ENCODE measurements at places on chromosomes 7 and 10.

DNA sequence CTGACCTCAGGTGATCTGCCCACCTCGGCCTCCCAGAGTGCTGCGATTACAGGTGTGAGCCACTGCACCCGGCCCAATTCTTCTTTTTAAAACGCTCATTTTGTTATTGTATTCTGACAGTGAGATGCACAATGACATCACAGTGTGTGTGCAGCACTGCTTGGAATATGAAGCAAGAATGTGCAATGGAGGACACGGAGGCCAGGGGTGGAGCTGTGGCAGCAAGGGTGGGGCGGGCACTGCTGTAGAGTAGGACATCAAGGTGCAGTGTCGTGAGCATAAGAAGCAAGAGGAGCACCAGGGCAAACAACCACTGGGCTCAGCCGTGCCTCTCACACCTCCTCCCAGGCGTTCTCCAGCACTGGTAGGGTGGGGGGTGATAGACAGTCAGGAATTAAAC lies 26.8 kb upstream of the GRID1 start:
- no peak for DNase-seq

DNA sequence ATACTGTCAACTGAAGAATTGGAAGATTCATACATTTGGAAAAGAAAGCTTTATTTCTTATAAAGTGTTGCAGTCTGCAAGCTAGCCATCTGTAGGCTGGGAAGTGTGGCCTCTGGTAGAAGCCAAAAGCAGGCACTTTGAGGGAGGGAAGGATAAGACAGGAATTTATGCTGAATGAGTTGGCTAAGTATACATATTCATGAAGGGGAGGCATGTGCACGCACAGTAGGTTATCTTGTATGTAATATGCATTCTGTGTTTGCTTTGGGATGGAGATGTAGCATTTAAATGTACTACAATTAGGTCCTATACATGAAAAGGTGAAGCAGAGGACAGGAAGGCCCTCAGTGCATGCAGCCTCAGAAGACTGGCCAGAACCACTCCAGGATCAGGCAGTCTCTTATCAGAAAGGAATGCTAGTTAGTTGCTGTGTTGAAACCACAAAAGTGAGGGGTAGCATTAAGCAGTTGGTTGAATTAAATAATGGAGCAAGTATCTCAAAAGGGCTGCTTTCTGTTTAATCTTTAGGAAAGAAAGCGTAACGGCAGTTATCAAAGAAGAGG lies 40.9 kb downstream of the MYO3A start:
- no peak for DNase-seq

- no peak for DNase-seq
These were observed 173.5 kb downstream of the CUX1 start for GRCh38 chr7:101990811-101991418.

GRCh38 chr10:95559896-95560277 lies 1.3 kb downstream of the SORBS1 start:
- DNase-seq = no peak

GRCh38 chr7:41592794-41593193 lies 110.1 kb downstream of the INHBA start:
- no peak for DNase-seq

DNA sequence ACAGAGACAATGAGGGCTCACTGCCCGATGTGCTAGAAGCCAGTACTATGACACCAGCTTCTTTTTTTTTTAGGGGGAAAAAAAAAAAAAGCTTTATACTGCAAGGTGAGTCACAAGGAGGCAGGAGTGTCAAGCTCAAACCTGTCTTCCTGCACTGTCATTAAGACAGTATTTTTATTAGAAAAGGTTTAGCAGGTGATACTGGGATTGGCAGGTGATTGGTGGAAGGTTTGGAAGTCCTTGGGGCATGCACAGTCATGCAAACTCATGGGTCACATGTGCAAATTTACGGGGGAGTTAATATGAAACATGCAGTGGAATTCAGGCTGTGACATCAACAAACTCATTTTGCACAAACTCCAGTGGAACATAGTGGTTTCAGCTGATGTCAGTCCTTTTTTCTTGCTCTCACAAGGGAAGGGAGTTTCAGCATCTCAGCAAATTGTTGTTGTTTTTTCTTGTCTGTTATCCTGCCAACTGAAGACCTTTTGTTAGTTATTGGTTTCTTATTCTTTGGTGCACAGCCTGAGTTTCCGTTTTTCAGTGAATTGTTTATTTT lies 530.6 kb downstream of the ANKRD7 start:
- DNase-seq = peak; percentile 30

Measured in cerebellar cortex (tissue), 1 donor.